ENCODE measurements at places on chromosomes 7 and 10.

- no peak for DNase-seq
Measured at GRCh38 chr7:19376538-19376937, 231.3 kb upstream of the FERD3L start.

DNA sequence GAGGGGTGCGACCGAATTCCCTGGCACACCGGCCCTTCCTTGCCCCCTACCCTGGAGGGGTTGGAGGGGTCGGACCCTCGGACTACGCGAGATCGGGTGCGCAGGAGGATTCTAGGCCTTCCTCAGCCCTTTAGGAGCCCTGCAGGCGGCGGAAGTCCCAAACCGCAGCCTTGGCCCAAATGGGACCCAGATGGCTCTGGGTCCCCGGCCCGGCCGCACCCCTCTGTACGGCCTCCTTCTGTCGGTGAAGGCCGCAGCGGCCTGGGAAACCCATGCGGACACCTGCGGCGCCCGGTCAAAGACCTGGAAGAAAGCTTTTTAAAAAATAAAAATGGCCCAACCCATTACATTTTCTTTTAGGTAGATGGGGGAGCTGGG, 2.4 kb upstream of the VAX1 start:
- no peak for DNase-seq

DNA sequence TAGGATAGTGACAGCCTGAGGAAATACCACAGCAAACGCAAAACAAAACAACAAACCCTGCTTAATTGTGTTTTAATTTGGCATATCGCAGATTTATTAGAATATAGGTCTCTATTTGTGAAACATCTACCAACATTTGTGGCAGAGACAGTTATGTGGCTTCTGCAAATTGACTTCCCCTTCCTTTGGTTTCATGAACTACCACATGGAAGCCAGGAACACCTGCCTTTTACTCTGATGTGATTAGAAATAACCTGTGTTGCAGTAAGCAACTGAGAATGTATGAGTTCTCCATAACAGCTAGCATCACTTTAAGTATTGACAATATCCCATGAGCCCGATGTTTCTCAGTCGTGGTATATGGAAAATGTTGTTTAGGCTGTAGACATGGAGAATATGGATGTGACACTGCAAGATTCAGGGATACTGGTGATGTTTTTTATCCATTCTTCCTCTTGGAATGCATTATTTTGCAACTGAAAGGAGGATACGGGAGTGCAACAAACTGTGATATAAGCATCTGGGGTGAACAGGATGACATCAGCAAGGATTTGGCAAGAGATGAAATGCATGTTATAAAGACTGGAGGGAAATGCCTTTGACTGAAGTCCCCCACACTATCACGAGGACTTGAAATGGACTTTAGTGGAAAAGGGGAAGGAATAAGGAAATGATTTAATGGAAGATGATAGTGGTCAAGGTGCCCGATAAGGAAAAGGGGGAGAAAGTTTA, 95.9 kb downstream of the CUBN start:
- DNase-seq = no peak

GRCh38 chr10:112790921-112791320, 159.1 kb upstream of the TCF7L2 start:
- no peak for DNase-seq

DNA sequence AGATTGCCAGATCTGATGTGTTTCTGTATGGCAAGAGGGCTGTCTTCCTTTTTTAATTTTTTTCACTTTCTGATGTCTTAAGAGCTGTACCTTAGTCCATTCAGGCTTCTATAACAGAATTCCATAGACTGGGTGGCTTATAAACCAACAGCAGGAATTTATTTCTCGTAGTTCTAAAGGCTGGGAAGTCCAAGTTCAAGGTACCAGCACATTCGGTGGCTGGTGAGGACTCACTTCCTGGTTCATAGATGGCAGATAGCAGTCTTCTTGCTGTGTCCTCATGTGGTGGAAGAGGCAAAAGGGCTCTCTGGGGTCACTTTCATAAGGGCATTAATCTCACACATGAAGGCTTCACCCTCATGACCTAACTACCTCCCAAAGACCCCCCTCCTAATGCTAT, 20.8 kb downstream of the GPNMB start:
- no peak for DNase-seq

DNA sequence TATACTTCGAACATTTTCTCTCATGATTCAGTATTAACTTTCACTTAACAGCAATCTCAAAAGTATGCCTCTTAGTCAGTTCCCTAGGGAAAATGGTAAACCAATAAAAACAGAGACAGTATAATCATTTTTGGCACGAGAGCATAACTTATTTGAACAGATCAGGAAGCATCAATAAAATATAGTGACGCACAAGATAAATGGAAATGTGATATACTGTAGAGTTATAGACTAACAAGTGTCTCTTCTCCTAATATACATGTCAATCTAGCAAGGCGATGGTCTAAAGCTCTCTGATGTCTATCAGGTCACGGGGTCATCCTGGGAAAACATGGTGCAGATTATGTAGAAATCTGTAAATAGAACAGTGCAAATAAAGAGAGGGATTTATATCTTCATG, 131.6 kb downstream of the HGF start:
- no peak for DNase-seq

GRCh38 chr7:150940431-150941102, 37.6 kb downstream of the KCNH2 start:
- DNase-seq = peak; percentile 7

DNA sequence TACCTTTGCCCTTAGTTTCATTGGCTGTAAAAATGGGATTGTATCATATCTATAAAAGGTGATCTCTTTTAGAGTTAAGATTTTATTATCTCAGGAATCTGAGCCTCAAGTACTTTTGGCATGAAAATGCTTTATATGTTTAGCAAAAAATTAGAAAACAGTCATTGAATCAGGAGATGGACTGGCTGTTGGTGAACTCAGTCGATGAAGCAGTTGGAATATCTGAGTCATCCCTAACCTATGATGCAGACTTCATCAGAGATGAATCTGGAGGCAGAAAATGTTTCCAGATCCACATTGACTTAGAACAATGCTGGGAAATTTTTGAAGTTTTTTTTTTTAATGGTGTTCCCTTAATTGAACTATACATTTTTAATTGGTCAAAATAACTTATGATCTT, 228.5 kb downstream of the SLC25A13 start:
- no peak for DNase-seq

GRCh38 chr7:46859963-46860475, 721.9 kb downstream of the TNS3 start:
- no peak for DNase-seq

- no peak for DNase-seq
Measured at GRCh38 chr10:37865264-37865663, 7.9 kb upstream of the ZNF248 start.

DNA sequence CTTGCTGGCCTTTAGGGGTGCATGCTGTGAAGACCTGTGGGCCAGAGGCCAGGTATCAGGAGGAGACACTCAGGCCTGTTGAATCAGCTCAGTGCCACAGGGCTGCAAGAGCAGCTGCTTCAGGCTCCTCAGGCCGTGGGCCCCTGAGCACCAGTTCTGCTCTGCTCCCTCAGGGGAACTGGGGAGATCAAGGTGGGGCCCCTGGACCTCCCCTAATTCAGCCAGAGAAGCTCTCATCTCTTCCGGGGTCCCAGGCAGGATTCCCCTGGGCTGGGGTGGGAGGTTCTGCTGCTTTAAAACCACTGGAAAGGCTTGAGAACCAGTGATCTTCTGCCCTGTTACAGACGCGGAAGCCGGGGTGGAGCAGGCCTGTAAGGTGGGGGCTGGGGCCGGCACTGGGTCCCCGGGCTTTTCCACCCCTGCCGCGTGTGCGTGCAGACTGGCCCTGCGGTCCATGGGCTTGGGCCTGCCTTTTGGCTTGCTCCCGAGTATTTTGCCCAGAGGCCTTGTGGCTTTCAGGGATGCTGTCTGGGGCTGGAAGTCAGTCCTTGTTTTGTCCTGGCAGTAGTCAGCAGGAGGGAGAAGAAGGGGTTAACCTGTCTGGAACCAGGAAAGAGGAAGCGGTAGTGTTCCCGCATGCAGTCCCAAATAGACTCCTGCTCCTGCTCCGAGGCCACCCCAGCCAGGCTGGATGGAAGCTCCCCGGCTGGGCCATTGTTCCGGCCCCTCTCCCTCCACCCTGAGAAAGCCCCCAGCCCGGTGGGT, 74.3 kb downstream of the LHPP start:
- no peak for DNase-seq

GRCh38 chr7:4808026-4808425, 32.6 kb downstream of the AP5Z1 start:
- no peak for DNase-seq
